ENCODE measurements at places on chromosomes 5 and 9. TPM values are rescaled to one million over a fixed set of nuclear protein-coding genes. Genes with fewer than 3 reads are reported as not detected.
A peak's percentile ranks its signal among the peaks of the same experiment; 100 is the strongest.

- peaks cover 29% of the 10 kb centered on the region for H3K27me3 ChIP-seq
- H3K4me1 ChIP-seq = no peaks in the 10 kb centered on the region
- no peak within 1 kb of the TSS for H3K27ac ChIP-seq
Observed at GRCh38 chr9:68704814-68705530, at the start of gene PIP5K1B. Gene PIP5K1B (plus strand): TSS chr9:68705240. CDS start chr9:68822615, 117,375 bp downstream.

DNA sequence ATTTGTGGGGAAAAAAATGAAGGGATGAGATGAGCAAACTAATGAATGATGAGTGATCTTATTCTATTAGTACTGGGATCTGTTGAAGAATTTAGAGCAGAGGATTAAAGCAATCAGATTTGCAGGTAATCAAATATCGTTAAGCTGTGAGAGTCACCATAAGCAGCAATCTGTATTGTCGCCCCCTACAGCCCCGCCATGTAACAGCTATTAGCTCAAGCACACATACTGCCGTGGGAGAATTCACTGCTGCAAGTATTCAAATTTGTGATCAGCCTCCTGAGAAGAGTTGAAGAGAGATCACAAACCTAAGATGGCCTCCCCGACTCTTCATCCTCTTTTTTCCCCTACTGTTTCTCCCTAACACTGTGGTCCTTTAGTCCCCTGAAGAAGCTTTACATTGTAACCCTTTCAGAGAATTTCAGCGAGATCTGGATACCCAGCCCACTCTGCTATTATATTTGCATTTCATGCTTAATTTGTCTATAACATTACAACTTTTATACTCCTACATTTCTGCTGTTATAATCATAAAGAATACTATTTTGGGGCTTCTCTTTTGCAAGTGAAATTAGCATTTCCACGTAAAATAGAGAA, 28.5 kb upstream of the PHF24 start:
- no peak overlapping the region for H3K4me3 ChIP-seq
- H3K4me1 ChIP-seq = no peaks in the 10 kb centered on the region
- no peak overlapping the region for H3K27ac ChIP-seq

DNA sequence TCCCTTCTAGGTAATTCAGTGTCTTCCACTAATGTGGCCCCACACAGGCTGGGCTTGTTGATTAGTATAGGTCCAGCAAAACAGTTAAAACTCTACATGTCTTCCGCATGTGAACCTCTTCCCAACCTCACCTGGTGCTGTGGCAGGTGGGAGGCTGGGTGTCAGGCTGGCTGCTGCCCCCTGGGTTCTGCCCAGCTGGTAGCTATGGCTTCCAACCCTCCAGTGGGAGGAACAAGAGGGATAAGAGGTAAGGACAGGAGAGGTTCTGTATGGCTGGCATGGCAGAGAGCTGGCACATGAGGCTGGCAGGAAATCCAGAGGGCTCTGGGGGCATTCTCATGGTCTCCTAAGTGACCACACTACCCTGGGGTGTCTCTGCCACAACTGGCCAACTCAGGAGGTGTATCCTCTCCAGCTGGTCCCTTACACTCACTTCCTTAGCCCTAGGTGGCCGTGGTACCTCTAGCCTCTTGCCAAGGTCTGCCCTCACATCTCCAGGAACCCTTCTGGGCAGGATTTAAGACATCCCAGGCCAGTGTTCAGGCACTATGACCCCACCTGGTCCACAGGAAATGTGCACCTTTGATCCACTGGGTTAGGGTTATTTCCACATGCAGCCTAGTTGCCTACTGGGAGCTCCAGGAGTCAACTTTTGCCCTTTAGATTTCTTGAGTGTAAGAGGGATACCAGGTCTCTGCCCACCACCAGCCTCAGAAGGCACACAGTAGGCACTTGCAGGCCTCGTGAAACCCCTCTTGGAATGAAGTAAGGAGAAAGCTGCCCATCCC, 41.7 kb downstream of the AHRR start:
- peaks cover 60% of the 10 kb centered on the region for H3K36me3 ChIP-seq
- H3K27ac ChIP-seq = no peak overlapping the region
- no peaks in the 10 kb centered on the region for H3K27me3 ChIP-seq
- no peak for DNase-seq
- no peak overlapping the region for H3K4me3 ChIP-seq
- H3K4me1 ChIP-seq = peaks cover 16% of the 10 kb centered on the region

GRCh38 chr5:92687821-92688722, 892.9 kb downstream of the NR2F1-AS1 start:
- DNase-seq = peak; percentile 78
- no peak overlapping the region for H3K27ac ChIP-seq
- no peaks in the 10 kb centered on the region for H3K4me1 ChIP-seq

DNA sequence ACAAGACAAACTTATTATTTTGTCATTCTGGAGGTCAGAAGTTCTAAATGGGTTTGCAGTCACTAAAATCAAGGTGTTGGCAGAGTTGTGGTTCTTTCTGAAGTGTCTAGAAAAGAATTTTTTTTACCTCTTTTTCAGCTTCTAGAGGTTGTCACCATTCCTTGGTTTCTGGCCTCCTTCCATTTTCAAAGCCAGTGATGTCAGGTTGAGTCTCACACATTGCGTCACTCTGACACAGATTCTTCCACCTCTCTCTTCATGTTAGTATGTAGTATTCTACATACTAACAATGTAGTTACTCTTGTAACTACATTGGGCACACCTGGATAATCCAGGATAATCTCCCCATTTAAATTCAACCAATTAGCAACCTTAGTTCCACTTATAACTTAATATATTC, 290.3 kb downstream of the RFX3 start:
- no peak for DNase-seq
- no peaks in the 10 kb centered on the region for H3K36me3 ChIP-seq
- no peak overlapping the region for H3K27ac ChIP-seq
- no peak overlapping the region for H3K4me3 ChIP-seq
- H3K27me3 ChIP-seq = no peaks in the 10 kb centered on the region
- H3K4me1 ChIP-seq = peaks cover 3% of the 10 kb centered on the region

Gene DYNC2I2
- 33.7 TPM for polyA plus RNA-seq

Gene PHF19
- 56.9 TPM for polyA plus RNA-seq

Measured in IMR-90 (cell line).